Bronchial epithelial cell (primary cell): ENCODE measurements at places on chromosomes 3 and 15.

DNA sequence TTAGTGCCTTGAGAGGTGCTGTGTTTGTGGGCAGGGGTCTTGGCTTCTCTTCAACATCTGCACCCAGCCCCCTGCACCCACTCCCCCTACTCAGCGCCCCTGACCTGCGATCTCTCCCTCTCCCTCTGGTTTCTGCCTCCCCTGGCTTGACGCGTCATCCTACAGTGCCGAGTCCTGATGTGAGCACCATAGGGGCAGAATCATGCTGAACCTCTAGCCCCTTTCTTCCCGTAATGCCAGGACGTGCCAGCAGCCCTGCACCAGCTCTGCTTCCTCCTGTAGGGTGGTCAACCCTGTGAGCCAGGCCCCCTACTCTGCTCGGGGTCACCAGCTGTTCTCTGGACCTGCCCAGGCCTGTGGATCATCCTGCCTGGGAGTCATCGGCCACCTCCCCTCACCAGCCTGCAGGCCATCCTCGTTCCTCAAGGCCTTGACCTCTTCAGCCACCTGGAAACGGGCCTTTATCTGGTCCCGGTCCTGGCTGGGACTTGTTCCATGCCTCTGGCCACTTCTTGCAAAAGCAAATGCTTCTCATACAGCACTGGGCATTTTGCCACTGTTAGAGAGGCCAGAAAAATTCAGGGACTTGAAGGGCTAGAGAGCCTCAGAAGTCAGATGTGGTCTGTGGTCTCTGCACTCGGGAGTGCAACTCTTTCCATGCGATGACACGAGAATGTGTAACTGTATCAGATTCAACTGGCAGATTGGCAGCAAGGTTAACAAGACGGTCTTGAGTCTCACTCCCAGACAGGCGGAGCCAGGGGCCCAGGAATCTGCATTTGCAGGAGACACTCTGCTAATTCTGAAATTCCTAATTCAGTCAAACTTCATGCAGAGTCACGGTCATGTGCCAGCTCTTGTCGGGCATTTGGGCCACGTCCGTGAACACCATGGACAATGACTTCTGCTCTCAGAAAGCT lies 16.7 kb upstream of the KLF15 start:
- no peak for DNase-seq

DNA sequence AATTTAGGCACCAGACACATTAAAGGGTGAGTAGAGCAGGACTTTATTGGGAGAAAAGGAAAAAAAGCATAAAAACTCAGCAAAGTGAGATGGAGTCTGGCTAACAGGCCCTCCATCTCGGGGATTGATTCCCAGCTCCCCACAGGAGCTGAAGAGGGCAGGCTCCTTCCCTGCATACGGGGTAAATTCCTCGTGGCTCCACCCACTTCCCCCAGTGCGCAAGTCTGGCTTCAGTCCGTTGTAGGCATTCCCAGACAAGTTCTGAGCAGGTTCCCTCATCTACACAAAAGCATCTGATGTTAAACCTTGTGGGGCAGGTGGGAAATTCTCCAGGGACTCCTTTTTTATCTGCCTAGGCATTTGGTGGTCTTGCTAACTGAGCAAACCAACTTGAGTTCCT lies 722.6 kb downstream of the ZNF385D start:
- DNase-seq = no peak

DNA sequence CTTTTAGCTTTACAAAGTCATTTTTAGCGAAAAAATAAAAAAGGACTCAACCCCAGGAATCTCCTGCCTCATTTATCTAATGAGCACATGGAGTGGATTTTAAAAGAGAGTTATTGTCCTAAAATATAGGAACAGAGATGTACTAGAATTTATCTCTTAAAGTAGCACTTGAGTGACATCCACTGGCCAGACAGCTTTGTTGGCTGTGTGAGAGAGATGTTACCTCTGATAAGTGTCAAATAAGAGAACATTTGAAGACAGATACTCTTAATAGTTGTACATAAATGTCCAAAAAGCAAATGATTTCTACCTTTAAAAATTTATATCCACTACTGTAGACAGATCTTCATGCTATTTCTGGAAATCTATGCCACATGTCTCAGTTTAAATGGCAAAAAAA lies 12.3 kb upstream of the MFSD1 start:
- DNase-seq = peak; percentile 52

DNA sequence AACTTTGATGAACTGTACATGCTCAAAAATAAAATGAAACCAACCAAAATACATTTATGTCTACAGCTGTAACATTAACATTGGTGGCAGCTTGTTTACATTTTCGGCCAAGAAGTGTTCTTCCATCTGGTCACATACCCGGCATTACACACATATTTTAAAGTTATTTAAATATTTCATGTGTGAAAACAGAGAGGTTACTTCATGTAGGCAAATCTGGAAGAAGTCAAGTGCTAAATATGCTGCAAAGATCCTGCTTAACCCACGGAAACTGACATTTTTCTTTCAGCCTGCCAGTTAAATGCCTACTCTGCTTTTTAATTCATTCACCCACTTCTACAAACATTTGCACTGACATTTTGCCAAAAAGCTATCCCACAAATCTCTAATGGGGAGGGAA lies 69.7 kb downstream of the MB21D2 start:
- DNase-seq = no peak

- DNase-seq = no peak
These were observed 131.5 kb upstream of the KCNH8 start for GRCh38 chr3:19016851-19017250.
